ENCODE measurements at places on chromosomes 5 and 9.

GRCh38 chr5:132301344-132302271, 7.4 kb downstream of the SLC22A4 start:
- DNase-seq = no peak

GRCh38 chr9:99828054-99828416, 6.3 kb downstream of the NR4A3 start:
- DNase-seq = no peak

GRCh38 chr5:98570010-98570409, 203.5 kb upstream of the RGMB start:
- DNase-seq = no peak

DNA sequence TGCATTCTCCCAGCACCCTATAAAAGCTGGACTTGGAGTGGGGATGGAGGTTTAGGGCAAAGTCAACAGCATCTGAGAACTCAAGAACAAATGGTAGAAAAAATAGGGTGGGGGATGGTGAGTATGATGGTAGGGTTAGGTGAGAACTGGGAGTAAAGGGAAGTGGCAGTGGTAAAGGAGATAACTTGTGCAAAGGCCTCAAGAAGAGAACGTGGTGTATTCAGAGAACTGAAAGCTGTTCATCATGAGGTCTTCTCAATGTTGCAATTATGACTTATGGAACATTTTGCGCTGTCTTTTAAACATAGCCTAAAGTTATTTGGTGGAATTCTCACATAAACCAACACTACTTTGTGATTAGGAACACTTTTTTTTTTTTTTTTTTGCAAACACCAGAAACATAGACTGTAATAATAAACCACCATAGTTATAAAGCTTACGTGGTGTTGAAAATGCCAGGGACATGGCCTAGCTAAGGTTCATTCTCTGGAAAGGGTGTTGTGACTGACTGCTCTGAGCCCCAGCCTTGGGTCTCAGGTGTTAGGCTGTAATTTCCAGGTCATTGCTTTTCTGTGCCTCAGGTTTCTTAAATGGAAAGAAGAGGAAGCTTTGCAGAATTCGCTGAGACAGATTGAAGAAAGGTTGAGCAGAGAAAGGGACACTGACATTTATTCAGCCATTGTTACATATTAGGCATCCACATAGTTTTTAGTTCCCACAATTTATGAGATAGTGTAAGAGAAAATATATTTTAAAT, 19.2 kb upstream of the TXNDC8 start:
- DNase-seq = no peak
